ENCODE measurements at places on chromosomes 5 and 9. TPM values are rescaled to one million over a fixed set of nuclear protein-coding genes. Genes with fewer than 3 reads are reported as not detected.

DNA sequence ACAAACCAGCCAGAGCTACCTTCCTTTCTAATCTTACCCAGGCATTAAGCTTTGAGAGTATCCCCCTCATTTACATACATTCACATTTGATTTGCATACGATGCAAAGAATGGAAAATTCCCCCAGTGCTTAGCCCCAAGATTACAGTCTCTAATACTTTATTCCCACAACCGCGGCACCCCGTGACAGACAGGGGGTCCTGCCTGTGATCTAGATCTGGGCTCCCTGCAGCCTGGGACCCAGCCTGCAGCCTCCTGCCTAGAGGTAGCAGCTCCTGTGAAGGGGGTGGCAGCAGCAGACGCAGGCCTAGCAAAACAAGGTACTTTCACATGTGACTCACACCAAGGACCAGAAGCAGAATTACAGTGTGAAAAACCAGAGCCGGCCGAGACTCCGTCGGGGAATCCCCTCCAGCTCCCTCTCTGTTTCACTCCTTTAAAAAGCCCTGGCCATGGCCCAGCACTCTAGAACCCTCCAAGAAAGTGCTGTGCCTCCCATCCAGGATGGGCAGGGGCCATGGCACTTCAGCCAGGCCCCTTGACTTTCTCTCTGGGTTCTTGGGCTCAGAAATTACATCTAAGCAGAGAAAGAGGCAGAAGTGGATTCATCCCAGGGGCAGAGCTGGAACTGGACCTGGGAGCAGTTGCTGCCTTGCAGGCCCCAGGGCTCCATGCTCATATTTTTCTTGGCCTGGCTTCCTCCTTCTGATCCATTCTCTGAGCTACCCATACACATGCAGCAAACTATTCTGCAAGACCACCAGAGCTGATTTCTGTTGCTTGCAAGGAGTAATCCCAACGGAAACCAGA, 14.0 kb upstream of the TCF7 start:
- DNase-seq: no peak

DNA sequence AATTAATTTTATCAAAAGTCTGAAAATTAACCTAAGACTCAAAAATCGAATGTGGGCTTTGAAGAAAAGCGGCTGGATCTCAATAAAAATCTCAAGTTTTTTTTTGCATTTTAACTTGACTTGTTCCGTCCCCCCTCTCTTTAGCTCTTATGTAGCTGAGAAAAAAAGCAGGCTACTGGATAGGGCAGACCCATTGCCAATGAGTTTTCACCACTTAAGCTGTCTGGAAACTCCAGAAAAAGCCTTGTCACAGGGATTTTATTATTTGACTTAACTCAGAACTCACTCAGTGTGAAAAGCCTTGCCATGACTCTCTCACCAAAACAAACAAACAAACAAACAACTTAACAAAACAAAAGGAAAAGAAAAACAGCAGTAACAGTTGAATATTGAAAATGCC, 247.4 kb downstream of the CDH9 start:
- DNase-seq: no peak

- DNase-seq: no peak
These were observed 127.7 kb upstream of the PIK3R1 start for GRCh38 chr5:68087866-68088265.

- no peak for DNase-seq
These were observed 26.3 kb downstream of the STARD4 start for GRCh38 chr5:111486055-111486454.

SIT1 gene
- polyA plus RNA-seq: 0.28 TPM

DNA sequence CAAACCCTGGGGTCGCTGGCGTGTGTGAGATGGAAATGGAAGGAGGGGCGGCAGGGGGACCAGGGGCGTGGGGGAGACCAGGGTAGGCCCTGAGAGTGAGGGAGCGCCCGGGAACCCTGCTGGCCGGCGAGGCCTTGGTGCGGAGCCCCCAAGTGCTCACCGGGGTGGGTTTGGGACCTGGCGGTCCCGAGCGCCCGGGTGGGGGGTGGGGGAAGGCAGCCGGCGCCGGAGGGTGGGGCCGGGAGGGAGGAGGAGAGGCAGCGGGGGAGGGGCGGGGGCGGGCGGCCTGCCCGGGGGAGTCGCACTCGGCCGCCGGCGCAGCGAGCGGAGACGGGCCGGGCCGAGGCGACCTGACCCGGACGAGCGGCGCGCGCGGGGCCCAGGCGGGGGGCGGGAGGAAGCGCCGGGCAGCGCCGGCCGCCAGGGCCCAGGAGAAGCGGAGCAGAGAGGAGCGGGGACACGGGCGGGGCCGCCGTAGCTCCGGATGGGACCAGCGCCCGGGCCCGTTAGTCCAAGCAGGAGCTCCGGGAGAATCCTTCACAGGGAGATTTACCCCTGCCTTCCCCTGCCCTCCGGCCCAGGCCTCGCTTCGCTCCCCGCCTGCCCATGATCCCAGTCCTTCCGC, at the start of gene NPR2:
Gene NPR2, plus strand, starts transcription at position 295 of the 625 bp plus-strand sequence. CDS start 818 bp downstream, outside the sequence.
- DNase-seq: no peak

DNA sequence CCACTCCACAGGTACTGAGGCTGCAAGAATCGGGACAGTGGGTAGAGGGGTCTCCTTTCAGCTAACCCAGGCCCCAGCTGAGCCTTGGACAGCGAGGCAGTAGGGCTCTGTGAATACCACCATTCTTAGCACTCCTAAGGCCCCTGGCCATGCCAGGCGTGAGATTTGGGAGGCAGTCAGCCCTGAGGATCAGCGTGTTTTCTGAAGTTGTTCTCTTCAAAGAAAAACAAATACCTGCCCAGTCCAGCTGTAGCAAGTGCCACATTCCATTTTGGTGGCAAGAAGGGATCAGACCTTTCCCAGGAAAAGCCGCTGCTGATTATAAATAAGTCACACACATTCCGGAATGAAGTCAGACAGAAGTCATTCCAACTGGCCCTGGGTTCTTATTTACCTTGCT, 47.8 kb downstream of the RALGPS1 start:
- no peak for DNase-seq

DNA sequence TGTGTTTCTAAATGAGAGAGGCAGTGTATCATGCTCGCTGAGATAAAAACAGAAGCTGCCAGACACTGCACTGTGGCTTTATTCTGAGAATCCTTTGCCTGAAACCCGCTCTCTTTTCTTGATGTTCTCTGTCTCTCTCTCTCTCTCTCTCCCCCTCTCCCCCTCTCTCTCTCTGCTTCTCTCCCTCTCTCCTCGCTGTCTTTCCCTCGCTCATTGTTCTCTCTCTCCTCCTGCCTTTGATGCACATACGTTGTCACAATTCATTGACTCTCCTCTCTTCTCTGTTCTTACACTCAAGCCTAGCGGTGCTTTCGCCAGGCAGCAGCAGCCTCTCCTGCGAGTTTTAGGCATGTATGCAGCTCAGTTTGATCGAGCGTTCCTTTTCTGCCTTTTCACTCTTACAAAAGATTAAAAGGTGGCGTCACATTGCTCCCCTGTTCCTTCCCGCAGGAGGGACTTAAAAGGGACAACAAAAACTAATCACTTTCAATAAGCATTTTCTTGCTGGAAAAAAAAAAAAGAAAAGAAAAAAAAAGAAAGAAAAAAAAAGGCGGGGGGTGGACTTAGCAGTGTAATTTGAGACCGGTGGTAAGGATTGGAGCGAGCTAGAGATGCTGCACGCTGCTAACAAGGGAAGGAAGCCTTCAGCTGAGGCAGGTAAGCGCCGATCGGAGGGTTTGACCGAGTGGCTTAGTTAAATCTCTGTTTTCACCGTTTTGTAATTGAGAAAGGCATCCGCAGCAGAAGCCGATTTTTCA, 717.9 kb upstream of the WWC1 start:
- peak; percentile 67 for DNase-seq

DNA sequence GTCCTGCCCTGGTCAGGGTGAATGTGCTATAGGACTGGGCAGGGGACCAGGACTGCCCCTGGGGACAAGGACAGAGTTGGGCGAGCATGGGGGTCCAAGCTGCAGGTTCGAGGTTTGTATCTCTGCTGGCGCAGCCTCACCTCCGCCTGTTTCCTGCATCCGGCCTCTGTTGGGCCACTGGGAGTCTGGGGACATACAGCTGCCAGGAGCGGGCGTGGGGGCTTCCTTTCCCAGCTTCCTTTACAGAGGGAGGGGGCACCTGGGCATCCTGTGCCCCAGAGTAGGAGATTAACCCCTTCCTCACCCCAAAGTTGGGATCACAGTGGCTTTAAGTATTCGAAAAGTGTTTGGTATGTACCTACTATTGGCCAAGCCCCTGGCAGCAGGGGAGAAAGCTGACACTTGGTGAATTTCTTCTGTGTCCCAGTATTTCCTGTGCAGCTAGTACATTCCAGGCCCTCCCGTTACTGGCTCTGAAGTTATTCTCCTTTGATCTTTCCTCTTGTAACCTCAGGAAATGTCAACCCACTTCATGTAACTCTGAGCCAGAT, 19.0 kb downstream of the OLFML2A start:
- DNase-seq: no peak

DNA sequence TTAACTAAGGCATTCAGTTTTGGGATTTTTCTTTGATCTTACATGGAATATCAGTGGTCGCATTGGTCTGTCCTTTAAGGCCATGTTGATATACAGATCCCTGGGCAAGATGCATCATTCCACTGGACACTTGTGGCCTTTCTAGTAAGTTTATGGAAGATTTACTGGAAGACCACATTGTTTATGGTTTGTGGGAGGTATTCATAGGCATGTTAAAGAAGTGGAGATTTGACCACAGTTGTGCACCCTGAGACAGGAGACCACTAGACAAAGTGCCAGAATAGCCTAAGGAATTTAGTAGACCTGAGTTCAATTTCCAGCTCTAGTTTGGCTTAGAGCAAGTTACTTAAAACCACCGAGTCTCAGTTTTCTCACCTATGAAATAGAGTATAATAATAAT, 383.1 kb upstream of the PAPPA start:
- no peak for DNase-seq

DDX4 gene
- polyA plus RNA-seq: not detected
